ENCODE measurements at places on chromosomes 11 and 22.

DNA sequence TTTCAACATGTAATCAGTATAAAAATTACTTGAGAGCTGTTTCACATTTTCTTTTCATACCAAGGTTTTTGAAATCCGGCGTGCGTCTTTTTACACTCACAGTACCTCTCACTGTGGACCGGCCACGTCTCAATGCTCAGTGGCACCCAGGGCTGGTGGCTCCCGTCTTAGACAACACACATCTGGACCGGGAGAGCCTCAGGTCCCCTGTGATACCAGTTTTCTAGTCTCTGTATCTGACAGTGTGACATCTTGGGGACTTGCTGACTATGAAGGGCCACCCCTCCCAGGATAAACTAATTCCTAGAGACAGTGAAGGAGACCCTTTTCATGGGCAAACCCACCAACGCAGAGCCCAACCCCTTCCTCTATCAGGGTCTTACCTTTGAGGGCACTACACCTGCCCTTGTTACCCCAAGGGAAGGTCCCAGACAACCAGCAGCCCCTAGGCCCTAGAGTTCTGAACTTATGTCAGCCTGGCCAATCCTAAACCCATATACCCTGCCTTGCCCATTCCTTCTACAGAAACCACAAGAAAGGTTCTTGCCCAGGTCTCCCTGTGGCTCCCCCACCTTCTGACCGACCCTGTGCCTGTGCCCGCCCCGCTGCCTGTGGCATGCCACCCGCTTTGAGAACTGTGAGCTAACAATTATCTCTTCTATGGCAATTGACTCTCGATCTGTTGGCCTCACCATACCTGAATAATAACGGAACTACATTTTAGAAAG, 6.1 kb upstream of the ASCL2 start:
- DNase-seq, result no peak

- no peak for DNase-seq
Observed at GRCh38 chr11:130457623-130458409, 9.4 kb downstream of the ADAMTS15 start.

DNA sequence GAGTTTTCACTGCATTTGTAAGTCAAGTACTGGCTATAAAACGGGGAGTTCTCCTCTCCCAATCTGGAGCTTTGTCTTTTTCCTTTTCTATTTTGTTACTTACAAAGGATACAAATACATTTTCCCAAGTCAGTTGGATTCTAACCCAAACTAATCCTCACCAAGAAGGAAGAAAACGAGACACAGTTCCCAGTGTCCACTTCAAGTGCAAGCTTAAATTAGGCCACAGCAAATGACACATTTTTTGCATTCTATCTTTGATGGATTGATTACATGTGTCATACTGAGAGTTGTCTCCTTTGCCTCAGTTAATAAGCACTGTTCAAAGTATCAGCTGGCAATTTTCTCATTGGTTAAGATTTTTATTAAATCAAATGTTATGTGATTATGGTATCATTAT, 296.7 kb upstream of the ANO5 start:
- no peak for DNase-seq

- DNase-seq, result peak; percentile 62
Observed at GRCh38 chr11:105862736-105863367, 159.2 kb downstream of the MSANTD4 start.

- DNase-seq, result peak; percentile 44
Observed at GRCh38 chr11:78613378-78613813, 38.7 kb upstream of the NARS2 start.

- DNase-seq, result no peak
Observed at GRCh38 chr22:28344918-28345703, 334.5 kb downstream of the TTC28 start.

GRCh38 chr11:18203723-18204122, 31.1 kb downstream of the MRGPRX4 start:
- no peak for DNase-seq

DNA sequence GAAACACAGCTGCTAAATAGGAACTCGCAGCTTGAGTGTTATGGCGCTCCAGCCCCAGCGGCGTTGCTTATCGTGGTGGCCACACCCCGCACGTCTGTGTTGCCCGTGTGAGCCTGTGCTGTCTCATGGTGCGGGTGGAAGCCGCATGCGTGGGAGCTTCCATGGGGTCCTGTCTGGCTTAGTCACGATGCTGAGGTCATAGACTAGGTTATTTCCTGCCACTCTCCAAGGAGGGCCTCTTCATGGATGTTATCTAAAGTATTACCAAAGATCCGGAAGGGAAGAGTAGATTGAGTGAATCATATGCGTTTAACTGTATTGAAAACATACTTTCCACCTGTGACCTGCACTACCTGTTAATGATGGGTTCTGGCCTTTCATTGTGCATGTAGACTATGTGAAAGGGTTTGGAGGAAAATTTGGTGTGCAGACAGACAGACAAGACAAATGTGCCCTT, 21.7 kb downstream of the CTTN start:
- no peak for DNase-seq

DNA sequence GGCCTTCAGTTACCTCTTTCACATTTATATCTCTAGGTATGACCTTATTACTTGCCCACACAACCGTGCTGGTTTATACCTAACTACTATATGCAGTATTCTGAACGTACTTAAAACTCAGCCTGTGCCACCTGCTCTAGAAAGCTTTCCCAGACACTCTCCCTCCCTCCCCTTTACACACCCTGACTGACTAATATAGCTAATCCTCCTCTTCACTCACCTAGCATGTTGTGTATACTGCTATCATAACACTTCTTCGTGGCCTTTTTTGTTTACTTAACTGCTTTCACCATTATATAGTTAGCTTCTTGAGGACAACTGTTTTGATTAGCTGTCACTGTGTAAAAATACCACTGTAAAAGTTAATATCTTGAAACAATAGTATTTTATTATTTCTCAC, 23.5 kb downstream of the RNF214 start:
- no peak for DNase-seq

DNA sequence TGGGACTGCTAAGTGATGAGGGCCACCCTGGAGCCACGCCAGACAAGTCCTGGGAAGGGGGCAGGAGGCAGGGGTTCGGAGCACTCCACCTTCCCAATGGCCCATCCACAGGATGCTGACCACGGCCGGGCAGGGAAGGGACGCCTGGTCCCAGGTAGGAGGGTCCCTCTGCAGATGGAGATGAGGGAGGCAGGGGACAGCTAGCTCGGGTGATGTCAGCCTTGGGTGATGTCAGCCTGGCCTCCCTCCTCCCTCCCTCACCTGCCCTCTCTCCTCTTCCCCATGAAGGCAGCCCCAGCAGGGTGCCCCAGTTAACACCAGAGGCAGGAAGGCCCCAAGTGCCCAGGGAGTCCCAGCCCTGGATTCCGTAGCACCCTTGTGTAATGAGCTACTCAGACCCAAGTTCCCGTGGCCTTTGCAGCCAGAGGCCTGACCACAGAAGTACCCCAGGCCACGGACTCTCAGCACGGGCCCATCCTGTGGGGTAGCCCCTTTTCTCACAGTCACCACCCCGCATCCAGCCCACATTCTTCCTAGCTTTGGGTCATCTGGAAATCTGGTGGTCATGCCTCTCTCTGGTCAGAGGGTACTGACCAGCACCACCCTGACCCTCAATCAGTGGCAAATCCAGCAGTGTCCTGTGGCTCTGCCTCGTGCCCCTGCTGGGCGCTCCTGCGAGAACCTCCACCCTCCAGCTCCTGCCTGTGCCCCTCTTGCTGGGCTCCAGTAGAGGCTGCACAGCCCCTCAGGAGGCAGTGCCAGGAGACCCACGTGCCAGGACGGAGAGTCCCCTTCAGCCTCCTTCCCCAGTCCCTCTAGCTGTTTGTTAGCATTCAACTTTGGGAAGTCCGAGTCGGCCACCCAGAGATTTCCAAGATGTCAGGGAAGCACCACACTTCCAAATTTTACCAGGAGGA, 47.4 kb downstream of the SHANK2 start:
- no peak for DNase-seq

DNA sequence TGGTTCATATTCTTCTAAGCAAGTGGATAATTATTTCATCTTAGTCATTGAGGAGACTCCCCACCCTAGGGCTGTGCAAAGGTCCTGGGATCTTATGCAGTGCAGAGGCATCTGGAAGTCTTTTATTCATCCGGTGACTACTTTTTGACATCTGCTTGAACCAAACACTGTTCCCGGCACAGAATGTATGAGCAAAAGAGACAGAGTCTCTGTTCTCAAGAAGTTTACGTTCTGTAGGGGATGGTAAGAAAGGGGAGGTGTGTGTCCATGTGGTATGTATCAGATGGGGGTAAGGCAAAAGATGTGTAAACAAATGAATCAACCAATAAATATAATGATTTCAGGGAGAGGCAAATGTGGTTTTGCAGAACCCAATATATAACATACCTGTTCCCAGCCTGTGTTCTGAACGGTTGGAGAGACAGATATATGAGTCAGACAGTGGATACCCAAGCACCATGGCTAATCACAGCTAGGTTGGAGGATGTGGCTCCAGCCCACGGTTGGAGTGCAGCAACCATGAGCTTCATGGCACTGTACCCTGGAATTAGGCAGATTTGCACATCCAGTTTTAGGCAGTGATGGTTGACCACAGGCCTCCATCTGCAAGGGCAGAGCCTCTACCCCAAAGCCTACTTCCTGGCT, 75.1 kb upstream of the CADM1 start:
- no peak for DNase-seq

DNA sequence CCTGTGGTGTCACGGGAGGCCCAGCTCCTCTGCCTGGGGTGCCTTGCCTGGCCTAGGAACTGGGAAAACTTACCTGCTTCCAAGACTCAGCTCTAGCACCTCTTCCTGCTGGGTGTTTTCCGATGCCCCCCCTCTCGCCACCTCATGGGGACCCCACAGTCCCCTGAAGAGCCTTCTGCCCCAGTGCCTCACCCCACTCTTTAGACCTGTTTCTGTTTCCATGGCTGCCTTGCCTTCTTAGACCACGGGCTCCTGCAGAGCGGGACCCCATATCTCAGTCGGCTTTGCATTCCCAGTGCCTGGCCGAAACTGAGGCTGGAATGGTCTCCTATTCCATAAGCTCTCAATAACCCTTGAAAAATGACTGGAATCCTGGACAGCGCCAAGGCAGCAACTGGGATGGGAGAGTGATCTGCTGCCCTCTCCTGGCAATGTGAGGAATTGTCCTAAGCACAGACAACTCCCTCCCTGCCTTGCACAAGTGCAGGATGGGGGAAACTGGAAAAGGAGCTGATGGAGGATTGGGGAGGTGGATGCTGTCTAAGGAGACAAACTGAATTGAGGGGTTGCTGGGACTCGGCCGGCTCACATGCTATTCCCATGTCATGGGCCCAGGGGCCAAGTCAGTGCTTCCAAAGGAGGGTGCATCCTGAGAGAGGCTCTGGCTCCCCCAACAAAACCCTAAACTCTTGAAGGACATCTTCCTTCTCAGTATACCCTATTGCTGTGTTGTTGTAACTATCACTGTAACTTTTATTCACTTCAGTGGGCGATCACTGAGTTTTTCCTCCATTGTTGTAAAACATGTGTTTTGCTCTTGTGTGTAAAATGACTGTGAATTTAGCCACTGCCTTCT, 26.6 kb upstream of the IL17RA start:
- DNase-seq, result peak; percentile 51

DNA sequence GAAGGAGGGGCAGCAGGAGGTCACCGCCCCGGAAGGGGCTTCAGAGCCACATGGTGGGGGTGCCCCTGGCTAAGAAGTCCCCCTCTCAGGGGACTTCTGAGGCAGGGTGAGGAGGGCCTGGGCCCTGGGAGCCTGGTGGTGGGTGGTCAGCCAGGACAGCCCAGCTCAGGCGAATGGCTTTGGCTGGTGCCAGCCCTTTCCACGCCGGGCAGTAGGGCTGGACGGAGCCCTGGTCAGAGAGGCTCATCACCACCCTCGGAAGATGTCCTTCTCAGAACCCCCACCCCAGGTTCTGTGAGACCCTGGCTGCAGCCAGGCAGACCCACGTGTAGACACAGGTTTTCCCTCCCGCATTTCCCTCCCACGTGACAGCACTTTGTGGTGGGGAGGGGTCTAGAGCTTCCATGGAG, 35.9 kb downstream of the OSBPL5 start:
- no peak for DNase-seq

DNA sequence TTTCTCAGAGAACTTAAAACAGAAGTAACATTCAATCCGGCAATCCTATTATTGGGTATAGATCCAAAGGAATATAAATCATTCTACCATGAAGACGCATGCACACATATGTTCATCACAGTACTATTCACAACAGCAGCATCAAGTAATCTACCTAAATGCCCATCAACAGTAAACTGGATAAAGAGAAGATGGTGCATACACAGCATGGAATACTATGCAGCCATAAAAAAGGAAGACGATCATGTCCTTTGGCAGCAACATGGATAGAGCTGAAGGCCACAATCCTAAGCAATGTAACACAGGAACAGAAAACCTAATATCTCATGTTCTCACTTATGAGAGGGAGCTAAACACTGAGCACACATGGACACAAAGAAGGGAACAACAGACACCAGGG, 6.3 kb upstream of the ISX start:
- no peak for DNase-seq

DNA sequence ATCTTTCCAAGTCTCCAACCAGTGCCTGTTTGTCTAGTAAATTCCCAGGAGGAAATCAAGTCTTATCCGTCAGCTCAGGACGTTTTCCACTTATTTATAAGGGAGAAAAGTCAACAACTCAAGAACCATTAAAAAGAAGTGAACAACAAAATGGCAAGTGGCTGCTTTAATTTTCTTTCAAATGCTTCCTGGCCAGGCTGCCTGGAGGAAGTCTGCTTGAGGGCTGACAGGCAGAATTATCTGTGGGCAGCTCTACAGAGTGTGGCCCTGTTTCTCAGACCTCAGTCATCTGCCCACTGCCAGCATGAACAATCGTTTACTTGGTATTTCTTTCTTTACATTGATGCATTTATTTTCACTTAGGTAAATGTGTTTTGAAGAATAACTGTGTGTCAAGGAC, 281.9 kb upstream of the ISX start:
- no peak for DNase-seq

GRCh38 chr11:32985600-32985999, 30.1 kb upstream of the DEPDC7 start:
- DNase-seq, result no peak

DNA sequence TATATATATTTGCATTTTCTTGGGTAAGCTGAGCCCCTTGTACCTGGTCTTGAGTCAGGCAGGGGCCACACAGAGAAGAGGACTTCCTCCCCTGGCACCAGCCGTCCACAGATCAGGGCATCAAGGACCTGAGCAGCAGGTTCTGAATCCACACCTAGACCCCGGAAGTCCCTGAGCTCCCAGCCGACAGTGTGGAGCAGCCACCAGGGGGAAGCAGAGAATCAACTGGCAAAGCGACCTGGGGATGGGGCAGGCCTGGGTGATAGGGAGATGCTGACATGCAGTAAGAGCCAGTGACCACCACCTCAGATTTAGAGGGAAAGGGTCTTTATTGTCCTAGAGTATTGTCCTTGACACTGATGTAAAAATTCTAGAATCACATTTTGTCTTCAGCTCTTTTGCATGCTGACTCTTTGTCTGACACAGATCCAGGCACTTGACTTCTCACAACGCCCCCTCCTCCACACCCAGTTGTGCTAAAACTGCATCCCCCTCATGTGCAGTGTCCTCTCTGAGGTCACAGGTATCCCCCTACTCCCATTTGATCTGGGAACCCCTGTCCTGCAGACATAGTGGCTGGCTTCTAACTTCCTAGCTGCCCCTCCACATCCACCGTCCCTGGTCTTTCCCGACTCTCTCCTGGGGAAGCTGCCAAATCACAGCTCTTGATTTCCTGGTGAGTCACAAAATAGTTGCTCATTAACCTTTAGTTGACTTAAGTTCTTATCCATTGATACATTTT, 109.3 kb downstream of the GGTLC2 start:
- peak; percentile 79 for DNase-seq

Measured in small intestine (tissue), 16 donors.